Heart right ventricle (tissue), 16 donors: ENCODE measurements at places on chromosomes 12 and 14.
A peak's percentile ranks its signal among the peaks of the same experiment; 100 is the strongest.

DNA sequence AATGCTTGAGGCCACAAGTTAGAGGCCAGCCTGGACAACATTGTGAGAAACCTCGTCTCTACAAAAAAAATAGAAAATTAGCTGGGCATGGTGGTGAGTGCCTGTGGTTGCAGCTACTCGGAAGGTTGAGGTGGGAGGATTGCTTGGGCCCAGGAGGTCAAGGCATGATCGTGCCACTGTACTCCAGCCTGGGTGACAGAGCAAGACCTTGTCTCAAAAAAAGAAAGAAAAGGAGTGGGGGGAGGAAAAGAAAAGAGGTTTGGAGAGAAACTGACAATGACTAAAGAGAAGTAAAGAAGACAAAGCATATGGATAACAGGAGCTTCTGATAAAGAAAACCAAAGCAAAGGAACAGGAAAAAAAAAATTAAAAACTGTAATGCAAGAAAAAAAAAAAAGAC, 37.4 kb upstream of the SELPLG start:
- DNase-seq, result no peak

GRCh38 chr14:89014569-89014850, 190.1 kb downstream of the TTC8 start:
- no peak for DNase-seq

GRCh38 chr12:80692114-80692513, 15.3 kb upstream of the MYF6 start:
- DNase-seq, result no peak

GRCh38 chr12:127149226-127149964, 1117.6 kb upstream of the TMEM132C start:
- no peak for DNase-seq

DNA sequence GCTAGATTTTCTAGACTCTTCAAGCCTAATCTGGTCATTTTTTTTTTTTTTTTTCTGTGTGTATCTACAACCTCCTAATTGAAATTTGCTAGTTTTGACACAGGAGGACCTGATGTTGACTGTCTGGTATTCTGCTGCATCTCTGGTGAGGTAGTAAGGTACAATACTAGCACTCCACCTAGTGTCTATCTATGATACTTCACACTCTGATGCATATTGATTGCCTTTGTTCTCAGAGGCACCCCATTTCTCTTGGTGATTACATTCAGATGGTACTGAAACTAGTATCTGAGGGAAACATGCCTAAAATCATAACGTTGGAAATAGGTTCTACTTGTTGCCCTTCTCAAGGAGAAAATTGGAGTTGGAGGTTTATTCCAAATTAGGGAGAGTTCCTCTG, 930.5 kb upstream of the NOVA1 start:
- DNase-seq, result no peak

GRCh38 chr12:53860426-53861345, 77.9 kb upstream of the HOXC13 start:
- no peak for DNase-seq

DNA sequence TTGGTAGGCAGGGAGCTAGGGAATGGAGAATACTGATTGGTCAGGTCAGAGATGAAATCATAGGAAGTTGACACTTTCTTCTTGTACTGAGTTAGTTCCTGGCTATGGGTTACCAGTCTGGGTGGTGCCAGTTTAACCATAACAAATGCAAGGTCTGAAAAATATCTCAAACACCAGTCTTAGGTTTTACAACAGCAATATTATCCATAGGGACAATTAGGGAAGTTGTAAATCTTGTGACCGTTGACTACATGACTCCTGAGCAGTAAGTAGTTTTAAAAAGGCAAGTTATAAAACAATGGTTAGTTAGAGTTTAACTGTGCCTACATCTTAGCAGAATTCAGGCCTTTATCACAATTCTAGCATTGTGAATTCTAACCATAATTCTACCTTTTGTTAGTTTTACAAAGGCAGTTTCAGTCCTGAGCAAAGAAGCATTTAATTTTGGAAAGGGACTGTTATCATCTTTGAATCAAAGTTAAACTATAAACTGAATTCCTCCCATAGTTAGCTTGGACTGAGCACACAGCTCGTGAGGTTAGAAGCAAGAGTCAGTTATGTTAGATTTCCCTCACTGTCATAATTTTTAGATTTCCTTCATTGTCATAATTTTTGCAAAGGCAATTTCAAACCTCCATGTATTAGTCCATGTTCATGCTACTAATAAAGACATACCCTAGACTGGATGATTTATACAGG, 19.7 kb upstream of the MON2 start:
- no peak for DNase-seq

GRCh38 chr12:118376089-118377020, at the start of gene SUDS3:
Gene SUDS3, plus strand, starts transcription at chr12:118376555. Its CDS starts 137 bp downstream, at chr12:118376692.
- DNase-seq, result peak; percentile 93

DNA sequence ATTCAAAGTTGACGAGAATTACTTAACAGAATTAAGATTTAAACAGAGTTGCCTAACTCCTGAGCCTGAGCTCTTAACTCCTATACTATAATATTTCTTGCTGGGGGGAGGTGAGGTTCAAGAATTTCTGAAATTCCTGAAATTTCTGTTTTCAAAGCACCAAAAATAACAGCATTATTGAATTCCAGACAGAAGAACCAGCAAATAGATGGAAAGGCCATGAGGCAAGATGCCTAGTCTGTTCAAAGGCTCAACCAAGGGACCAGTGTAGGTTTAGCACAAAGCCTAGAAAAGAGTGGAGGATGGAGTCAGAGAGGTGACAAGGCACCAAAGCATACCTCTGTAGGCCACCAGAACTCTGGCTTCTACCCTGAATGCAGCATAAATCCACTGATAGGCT, 76.4 kb downstream of the PPP1R12A start:
- no peak for DNase-seq

DNA sequence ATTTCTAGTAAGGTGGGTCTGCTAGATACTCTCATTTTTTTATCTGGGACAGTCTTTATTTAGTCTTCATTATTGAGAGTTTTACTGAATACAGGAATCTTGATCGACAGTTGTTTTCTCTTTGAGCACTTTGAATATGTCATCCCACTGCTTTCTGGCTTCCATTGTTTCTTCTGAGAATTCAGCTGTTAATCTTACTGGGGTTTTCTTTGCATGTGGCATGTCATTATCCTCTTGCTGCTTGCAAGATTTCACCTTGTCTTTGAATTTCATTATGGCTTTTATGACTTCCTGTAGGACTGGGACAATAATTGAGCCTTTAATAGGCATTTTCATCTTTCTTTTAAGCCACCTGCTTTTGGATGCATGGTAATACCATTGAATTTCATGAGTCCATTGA, 46.7 kb upstream of the RD3L start:
- no peak for DNase-seq

DNA sequence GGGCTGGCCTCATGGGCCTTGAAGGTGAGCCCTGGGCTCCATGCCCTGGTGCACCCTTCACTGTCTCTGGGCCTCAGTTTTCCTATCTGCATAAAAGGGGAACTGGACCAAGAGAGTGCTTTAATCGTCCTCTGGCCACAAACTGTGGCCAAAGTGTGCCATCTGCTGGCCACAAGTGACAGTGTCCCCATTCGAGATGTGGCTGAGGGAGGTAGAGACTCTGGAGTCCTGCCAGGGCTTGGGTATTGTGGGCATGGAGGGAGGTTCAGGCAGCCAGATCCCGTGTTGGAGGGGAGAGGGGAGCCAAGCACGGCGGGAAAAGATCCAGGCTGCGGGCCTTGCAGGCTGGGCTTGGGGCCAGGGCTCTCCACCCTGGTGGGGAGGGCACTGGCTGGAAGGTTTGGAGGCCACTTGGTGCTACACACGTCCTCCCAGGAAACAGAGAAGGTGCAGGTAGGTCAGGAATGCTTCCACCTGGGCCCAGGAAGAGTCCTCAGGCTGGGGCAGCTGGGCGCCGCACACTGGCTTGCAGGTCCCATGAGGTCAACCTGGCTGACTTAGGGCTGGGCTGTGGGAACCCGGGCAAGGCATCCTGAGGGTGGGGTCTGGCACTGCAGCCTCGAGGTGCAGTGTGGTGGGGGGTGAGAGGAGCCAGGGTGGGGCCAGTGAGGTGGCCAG, 7.3 kb upstream of the KIF26A start:
- peak; percentile 69 for DNase-seq

- DNase-seq, result no peak
These were observed 1.3 kb upstream of the SETD1B start for GRCh38 chr12:121802485-121802842.

GRCh38 chr12:62808166-62808879, 126.6 kb downstream of the PPM1H start:
- no peak for DNase-seq

- DNase-seq, result peak; percentile 44
These were observed 37.7 kb upstream of the TXNRD1 start for GRCh38 chr12:104177663-104178501.

- no peak for DNase-seq
These were observed 214.9 kb downstream of the CNTN1 start for GRCh38 chr12:40907115-40907527.

DNA sequence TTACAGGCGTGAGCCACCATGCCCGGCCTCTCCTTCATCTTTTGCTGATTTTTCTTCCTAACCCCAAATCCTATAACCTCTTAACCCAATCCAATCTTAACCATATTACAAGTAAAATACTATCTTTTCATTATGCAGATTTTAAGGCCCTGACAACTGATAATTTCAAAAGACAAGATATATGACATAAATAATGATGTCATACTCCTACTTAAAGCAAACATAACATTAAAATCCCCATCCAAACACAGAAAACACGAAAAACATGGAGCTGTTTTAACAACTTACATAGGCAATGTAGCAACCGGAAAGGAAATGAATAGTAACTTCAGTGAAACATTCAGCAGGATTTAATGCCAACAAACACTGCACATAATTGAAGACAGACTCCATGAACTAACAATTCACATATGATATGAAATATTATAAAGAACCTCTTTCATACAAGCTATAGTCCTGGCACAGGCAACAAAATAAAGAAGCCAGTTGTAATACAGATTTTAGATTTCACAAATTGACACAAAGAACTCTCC, 21.5 kb downstream of the USP44 start:
- DNase-seq, result no peak

DNA sequence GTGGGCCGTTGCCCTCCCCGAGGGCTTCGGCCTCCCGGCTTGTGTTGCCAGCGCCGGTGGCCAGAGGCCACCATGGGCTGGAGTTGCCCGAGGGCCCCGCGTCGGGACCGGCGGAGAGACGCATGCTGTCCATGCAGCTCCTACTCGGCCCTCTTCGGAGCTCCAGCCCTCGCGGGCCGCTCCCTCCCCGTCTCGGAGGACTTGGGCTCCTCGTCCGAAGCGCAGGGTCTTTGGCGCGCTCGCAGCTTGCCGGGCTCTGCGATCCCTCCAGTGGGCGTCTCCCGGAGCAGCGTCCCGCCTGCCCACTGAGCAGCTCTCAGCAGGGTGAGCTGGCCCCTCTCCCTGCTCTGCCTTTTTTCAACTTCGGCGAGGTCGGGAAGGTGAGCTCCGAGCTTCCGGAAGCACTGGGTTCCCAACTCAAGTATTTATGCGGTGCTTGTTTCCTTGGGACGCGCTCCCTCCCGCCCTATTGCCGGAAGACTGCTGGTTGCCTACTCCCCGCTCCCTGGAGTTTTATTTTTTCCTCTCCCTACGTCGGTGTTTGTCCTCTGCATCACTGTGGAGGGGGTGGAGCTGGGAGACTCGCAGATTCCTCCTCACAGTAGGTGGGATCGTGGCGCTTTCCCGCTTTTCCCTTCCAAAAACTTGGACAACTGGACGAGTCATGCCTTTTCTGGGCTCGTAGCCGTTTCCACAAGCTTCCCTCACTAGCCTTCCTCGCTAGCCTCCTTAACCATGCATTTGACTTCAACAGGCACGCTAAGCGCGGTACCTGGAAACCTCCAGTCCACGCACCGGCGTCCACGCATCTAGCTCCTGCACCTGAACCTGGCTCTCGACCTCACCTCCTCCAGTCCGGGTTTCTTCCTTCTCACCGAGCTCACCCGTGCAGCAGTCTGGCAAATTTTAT, at the start of gene AVPR1A:
Gene AVPR1A, minus strand, starts transcription at position 489 of the 910 bp plus-strand sequence. Its CDS starts 365 bp downstream, at position 124.
- DNase-seq, result peak; percentile 37

GRCh38 chr12:75698052-75698451, 186.6 kb upstream of the KRR1 start:
- DNase-seq, result no peak

- no peak for DNase-seq
These were observed 454.2 kb downstream of the DPF3 start for GRCh38 chr14:72439707-72440106.

DNA sequence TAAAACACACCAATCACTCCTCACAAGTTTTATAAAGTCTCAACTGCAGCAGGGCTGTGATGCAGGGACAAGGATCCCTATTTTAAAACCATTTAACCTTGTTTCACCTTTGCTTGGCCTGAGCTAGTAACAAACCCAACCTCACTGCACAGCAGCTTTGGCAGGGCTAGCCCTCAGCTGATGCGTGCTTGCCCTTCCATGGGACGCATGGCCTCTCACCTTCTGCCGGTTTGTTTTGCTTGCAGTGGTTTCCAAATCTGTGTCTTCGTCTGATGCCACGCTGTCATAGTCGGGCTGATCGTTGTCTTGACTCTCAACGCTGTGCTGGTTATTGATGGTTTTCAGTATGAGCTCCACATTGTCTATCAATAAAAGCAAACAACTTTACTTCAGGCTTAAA, 43.3 kb downstream of the GIT2 start:
- DNase-seq, result peak; percentile 52

DNA sequence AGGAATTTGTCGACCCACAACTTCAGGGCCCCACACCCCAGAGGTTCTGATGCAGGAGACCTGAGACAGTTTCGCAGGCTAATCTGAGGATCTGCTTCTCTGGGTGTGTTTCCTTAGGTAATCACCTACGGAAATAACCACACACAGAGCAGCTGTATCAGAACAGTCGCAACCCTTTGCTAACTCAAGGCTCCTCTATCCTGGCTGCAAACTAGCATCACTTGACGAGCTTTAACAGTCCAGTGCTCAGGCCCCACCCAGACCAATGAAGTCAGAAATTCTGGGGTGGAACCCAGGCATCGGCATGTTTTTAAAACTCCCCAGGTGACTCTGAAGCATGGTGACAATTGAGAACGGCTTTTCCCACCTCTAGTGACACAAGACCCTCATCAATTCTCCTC, 20.7 kb downstream of the SLC7A7 start:
- no peak for DNase-seq

DNA sequence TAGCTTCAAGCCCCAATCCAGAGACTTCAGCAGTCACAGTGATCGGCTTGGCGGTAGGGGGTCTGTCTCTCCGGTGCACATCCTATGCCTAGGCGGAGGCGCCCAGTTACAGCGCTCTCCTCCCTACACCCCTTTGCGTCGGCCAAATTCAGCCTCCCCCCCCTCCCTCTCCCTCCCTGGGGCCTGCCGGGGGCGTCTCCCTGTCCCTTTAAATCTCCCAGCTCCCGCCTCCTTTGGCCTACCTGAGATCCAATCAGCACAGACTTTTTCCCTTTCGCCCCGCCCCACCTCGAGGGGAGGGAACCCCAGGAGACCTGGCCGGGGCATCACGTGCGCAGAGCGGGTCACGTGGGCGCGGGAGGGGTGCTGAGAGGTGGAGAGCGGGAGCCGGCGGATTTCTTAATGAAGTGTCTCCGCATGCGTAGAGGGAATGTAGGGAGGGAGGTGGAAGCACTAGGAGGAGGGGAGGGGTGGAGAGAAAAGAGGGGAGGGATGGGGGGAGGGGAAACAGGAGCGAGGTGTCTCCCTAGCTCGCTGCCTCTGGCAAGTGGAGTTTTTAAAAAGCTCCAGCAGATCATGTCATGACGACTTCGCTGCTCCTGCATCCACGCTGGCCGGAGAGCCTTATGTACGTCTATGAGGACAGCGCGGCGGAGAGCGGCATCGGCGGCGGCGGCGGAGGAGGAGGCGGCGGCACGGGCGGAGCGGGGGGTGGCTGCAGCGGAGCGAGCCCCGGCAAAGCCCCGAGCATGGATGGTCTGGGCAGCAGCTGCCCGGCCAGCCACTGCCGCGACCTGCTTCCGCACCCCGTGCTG, at the start of gene HOXC13:
Gene HOXC13, plus strand, starts transcription at position 506 of the 815 bp plus-strand sequence. Its CDS starts 76 bp downstream, at position 582.
- no peak for DNase-seq
